Karpas-422 (cell line): ENCODE measurements at places on chromosomes 3 and 15.
A peak's percentile ranks its signal among the peaks of the same experiment; 100 is the strongest.

GRCh38 chr3:127497676-127498075 lies 92.9 kb downstream of the TPRA1 start:
- peak; percentile 35 for DNase-seq

- DNase-seq = peak; percentile 68
Measured at GRCh38 chr3:180278583-180279188, 241.9 kb upstream of the PEX5L start.

- DNase-seq = no peak
Measured at GRCh38 chr15:42145546-42146455, 10.6 kb downstream of the PLA2G4F start.

GRCh38 chr15:48569591-48570302 lies 75.8 kb downstream of the FBN1 start:
- no peak for DNase-seq

- DNase-seq = no peak
Measured at GRCh38 chr3:11619946-11620652, 23.6 kb downstream of the VGLL4 start.

- DNase-seq = no peak
Measured at GRCh38 chr3:138284079-138284478, 45.6 kb downstream of the NME9 start.

DNA sequence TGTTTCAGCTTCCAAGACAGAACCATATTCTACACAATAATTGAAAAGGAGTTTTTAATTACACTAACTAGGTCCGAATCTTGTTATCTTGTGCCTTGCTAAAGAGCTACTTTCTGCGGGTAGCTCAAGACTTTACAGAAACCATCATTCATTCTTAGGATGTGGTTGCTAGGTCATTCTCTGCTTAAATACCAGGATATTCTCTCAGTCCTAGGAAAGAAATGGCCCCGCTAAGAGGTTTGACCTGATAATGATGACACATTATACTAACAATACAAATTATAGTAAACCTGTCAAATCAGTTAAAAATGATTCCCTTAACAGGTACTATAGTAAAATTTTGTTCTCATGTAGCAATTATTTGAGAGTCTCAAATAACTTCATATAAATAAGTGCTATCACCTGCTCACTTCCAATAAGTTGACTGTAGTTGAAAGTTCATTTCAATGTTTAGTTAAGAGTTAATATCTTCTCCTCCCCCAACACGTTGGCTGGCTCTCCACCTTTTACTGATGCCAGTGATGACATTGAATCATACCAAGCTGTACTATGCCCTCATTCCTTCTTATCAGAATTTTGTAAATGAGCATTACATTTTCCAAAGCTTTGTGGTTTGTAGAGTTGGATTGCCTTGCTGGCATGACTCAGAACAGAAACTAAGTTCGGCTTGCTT lies 3.6 kb upstream of the C3orf85 start:
- no peak for DNase-seq

DNA sequence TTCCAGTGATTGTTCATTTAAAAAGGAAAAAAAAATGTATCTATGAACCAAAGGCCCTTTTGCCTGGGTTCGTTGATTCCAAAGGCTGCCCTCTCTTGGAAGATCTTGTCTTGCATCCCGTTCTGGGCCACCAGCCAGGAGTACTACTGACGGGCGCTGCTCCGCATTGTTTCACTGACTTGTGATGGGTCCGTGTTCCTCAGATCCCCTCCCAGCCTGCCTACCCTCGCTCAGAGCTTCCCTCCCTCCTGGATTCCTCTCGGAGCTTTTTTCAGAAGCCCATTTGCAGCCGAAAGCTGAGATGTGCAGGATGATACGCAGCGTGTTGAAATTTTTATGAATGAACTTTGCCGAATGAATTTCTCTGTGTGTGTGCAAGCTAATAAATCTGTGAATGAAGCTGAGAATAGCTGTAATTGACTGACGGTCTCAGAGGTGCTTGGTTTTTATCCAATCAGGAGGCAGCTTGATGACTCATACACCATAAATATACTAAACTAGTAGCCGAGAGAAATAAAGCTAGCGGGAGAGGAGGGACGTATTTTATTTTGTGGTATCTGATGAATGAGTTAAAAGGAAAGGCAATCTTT lies at the start of gene SHC4:
SHC4 (minus strand) TSS at position 396 of the 590 bp plus-strand sequence. CDS start 904 bp downstream, outside the sequence.
- peak; percentile 64 for DNase-seq

DNA sequence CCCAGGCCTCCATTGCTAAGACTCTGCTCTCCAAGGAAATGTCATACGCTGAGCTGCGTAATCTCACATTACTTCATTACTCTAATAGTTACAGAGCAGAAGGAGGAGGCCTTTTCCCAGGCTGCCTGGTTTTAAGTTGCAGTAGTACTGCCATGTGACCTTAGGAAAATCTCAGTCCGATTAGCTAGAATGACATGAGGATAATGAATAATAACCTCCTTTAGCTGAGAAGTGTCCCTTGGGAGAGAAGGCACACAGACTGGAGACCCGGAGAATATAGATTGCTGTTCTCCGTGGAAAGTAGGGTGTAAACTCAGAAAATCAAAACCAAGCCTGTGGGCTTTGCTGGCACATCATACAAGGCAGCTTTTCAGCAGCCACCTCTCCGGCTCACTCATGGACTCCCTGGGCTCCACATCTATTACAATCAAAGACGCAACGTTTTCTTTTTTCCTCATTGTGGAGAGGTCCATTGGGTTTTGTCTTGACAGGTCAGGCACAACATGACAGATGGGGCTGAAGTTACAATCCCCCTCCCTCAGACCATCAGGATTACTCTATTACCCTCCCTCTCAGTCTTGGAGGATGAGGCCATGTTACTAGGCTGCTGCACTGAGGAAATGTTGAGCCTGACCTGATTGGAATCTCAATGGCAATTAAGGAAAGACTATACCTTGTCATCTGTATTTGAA lies 134.8 kb upstream of the MB21D2 start:
- no peak for DNase-seq

GRCh38 chr3:172698631-172699030 lies 12.2 kb downstream of the NCEH1 start:
- no peak for DNase-seq

DNA sequence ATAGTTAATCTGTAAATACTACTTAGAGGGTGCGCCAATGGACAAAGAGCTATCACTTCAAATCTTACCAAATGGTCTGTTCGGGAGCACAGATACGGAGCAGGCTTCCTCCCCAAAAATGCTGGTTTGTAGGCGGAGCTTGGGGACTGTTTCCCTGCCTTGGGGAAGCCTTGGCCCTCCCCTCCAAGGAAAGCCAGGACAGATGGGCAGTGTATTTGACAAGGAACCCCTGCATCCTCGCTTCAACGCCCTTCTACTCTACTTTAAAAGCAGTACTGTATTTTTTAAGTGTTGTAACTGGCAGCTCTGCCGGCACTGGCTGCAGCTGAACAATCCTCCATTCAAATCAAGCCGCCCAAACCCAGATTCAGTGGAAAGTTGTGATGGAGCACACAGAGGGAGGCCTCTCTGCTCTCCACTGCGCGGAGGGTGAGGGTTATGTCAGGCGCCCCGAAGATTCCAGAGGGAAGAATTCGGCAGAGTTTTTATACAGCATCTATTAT lies 83.1 kb upstream of the FNDC3B start:
- DNase-seq = no peak

DNA sequence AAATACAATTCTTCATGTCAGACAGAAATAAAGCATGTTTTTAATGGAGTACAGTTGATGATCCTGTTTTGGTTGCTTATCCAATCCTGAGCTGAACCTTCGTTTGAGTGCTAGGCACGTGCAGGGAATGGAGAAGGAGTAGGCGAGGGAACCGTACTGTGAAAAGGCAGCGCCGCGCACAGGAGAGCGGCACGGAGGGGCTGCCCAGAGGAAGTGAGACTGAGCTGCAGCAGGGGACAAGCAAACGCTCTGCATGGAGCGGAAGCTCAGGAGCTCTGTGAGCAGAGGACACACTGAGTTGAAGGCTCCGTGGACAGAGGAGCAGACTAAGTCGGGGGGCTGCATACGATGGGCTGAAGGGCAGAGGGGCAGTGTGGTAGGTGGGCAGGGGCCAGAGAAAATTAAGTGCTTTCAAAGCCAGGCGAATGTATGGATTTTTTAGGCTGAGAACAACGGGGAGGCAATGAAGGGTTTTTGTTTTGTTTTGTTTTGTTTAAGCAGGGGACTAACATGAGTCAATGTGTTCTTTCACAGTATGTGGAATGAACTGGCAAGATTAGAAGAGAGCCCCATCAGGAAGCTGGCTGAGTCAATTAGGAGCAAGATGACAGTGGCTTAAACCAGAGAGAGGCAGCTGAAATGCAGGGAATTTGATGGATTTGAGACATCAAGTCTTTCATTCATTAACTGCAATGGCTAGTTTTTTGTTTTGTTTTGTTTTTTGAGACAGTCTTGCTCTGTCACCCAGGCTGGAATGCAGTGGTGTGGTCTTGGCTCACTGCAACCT lies 23.8 kb upstream of the TM2D3 start:
- DNase-seq = peak; percentile 66

DNA sequence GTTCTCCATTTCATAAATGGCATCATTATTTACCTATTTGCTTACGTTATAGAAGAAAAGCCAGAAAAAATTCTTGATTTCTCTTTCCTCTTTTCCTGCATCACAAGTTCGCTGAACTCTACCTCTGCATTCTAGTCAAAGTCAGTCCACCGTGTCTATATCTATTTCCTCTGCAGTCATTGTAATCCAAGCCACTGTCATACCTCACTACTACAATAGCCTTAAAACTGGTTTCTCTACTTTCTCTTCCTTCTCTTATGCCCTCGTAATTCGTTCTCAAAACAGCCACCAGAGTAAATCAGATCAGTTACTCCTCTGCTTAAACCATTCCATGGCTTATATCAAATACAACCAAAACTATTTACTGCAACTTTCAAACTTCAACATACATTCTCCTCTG lies 13.4 kb upstream of the FAM81A start:
- no peak for DNase-seq

- DNase-seq = no peak
Measured at GRCh38 chr3:113873293-113873692, 34.7 kb downstream of the GRAMD1C start.

- DNase-seq = no peak
Measured at GRCh38 chr3:12585970-12586369, 29.1 kb downstream of the MKRN2 start.

GRCh38 chr3:79052054-79052681 lies 715.6 kb downstream of the ROBO1 start:
- DNase-seq = peak; percentile 42

GRCh38 chr3:36060950-36061349 lies 319.4 kb upstream of the STAC start:
- DNase-seq = no peak

DNA sequence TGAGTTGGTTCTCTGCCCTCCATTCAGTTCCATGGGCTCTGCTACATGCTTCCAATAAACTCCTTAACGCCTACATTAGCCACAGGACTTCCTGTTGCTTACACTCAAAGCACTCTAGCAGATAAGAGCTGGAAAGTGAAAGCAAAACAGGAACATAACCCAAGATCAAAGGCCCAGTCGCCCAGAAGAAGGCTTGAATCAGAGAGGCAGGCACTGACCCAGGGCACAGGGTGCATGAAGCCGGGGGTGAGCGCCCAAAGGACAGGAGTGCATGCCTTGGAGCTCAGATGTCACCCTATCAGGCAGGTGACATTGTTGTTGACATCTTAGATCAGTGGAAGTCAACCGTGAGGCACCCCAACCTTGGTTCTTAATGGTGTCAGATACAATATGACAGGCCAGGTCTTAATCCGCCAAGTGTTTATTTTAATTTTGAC lies 235.1 kb downstream of the UACA start:
- peak; percentile 62 for DNase-seq

DNA sequence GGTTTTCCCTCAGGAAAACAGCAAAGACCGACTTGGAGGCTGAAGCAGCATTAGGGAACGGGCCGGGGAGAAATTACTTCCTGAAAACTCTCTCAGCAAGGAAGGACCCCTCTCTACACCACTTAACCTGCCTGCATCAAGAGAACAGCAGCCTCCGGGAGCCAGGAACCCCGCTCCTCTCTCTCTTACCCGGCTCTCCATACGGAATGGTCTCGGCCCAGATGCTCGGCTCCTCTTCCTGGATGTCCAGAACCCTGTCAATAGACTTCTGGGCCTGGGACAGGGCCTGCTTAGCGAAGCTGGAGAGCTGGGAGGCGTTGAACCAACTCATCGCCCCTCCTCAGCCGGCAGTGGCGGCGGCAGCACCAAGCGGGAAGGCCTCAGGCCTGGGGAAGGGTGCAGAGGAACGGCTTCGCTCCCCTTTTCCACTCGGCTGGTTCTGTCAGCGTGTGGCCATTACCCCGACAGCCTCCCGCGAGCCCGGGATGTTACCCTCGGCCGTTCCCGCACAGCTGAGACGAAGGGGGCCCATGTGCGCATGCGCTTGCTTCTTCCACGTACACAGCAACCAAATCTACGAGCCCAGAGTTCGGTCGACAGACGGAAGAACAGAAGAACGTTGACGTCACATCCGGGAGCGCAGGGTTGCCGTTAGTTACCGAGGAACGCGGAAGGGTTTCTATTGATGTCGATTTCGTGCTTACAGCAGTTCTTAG lies at the start of gene TMF1:
TMF1 (minus strand) TSS at position 578 of the 716 bp plus-strand sequence; CDS start at position 331, 247 bp downstream.
- peak; percentile 100 for DNase-seq

DNA sequence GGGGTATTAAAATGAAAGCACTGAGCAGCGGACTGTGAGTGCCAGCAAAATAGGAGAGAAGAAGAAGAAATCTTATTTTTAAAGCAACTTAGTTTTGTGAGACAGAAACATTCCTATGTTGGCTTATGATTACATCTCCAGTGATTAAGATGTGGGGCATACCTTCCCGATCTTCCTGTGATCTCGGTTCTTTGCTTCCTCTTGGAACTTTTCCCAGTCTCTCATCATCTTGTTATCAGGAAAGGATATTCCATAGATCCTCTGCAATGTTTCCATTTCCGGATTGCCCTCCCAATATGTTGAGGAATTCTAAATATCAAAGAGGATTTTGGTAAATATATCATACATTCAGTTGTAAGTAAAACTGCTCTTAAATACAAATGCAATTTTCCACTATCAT lies 22.2 kb downstream of the TARS3 start:
- DNase-seq = no peak

DNA sequence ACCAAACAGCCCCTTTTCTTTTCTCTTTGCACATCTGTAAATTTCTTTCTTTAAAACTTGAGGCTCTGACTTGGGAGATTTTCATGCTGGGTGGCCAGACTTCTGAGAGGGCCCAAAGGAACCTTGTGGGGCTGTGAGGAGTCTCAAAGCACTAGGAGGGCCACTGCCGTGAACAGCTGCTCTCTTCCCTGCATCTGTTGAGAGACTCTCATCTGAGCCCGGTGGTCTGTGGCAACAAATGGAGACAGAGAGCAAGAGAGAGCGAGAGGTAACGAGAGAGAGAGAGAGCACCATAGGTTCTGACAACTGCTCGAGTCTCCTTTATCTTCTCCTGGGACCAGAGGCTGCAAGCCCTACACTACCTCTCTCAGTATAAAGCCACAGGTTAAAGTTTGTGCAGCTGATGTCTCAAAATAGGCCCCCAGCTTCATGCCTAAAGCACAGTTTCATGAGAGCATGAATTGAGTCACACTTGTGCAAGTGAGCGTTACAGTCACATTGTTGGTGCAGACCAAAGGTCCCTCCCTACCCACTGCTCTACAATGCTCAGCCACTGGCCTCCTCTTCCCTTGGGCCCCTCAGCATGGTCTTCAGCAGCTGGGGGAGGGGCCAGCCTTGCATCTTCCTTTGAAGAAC lies 60.7 kb downstream of the ZNF621 start:
- peak; percentile 40 for DNase-seq

- DNase-seq = peak; percentile 64
Measured at GRCh38 chr15:40471105-40471807, 472 bp downstream of the CHST14 start.

GRCh38 chr3:127903611-127904375 lies 11.2 kb upstream of the KBTBD12 start:
- no peak for DNase-seq

GRCh38 chr3:146128939-146129338 lies 32.0 kb downstream of the PLOD2 start:
- DNase-seq = no peak

GRCh38 chr3:186381424-186382216 lies 19.6 kb upstream of the DGKG start:
- no peak for DNase-seq
